Regular cardiac myocyte (primary cell): ENCODE measurements at places on chromosomes 2 and 18. TPM values are rescaled to one million over a fixed set of nuclear protein-coding genes. Genes with fewer than 3 reads are reported as not detected.

Gene ARHGAP28
- 0.77 and 5.4 TPM in 2 replicates for total RNA-seq

Gene BCL11A
- 0.19 and 0.28 TPM in 2 replicates for total RNA-seq

Gene MAL
- 0.85 and 0.96 TPM in 2 replicates for total RNA-seq

Gene ASIC4
- 0.85 TPM in 1 of 2 replicates, not detected in the other for total RNA-seq
